ENCODE measurements at places on chromosomes 7 and 10.

- no peak for DNase-seq
Observed at GRCh38 chr10:126227762-126228134, 160.5 kb downstream of the ADAM12 start.

- no peak for DNase-seq
Observed at GRCh38 chr7:8189625-8190024, 72.3 kb downstream of the ICA1 start.

- DNase-seq = no peak
Observed at GRCh38 chr7:115984105-115984504, 46.5 kb downstream of the TFEC start.

DNA sequence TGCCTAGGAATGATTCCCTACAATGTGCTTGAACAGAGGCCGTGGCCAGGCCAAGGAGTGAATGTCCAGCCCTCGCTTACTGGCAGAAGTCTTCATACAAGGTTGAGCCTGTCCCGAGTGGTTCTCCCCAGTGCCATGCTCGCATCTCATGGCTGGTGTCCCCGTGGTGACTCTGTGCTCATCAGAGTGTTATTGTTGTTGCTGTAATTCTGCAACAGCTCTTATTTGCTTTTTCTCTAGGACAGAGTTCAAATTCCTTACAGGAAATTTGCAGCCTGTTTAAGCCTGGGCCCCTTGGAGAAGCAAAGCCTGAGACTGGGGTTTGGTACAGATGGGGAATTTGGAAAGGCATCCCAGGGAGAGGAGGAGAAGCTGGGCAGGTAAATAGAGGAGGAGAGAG is 157.7 kb upstream of the PRR15 start:
- DNase-seq = no peak

- no peak for DNase-seq
Observed at GRCh38 chr7:34320926-34321661, 336.9 kb upstream of the NPSR1 start.

All from stimulated activated CD8-positive, alpha-beta memory T cell treated with anti-CD3 and anti-CD28 coated beads, Interleukin-2, amount 100 ng/mL, for 1 hour (primary cell).